CD8-positive, alpha-beta memory T cell (primary cell): ENCODE measurements at places on chromosomes 12 and 14. TPM values are rescaled to one million over a fixed set of nuclear protein-coding genes. Genes with fewer than 3 reads are reported as not detected.
A peak's percentile ranks its signal among the peaks of the same experiment; 100 is the strongest.

DNA sequence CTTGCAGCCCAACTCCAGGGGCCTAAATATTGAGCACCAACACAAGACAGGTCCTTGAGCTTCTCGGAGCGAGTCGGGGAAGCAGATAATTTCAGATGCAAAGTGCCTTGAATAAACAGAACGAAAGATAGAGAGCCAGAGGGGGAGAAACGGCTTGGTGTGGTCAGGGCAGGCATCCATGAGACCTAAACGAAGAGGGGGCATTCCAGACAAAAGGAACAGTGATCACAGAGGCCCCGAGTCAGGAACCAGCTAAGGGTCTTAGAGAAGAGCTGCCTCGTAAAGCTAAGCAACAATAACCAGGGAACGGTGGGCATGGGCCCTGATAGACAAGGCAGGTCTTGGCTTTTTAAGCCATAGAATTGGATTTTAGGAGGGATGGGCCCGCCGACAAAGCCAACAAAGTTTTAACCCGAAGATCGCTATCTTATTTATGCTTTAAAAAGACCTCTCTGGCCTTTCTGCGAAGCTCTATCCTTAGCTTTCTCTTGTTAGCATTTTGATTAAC lies 421 bp upstream of the ACADS start:
- peak overlapping the region; percentile 20 for H3K27ac ChIP-seq
- peaks cover 6% of the 10 kb centered on the region for H3K36me3 ChIP-seq
- H3K4me1 ChIP-seq, result peaks cover 16% of the 10 kb centered on the region
- no peaks in the 10 kb centered on the region for H3K27me3 ChIP-seq
- H3K4me3 ChIP-seq, result peak overlapping the region; percentile 76

The NGB gene
- total RNA-seq, result not detected

- H3K36me3 ChIP-seq, result no peaks in the 10 kb centered on the region
- no peak overlapping the region for H3K4me3 ChIP-seq
- no peaks in the 10 kb centered on the region for H3K4me1 ChIP-seq
- H3K27ac ChIP-seq, result no peak overlapping the region
These were observed 282.7 kb upstream of the SFSWAP start for GRCh38 chr12:131428091-131428685.

The SLC6A15 gene
- total RNA-seq, result not detected

GRCh38 chr14:89618811-89619551 lies 201.9 kb upstream of the FOXN3 start:
- no peaks in the 10 kb centered on the region for H3K36me3 ChIP-seq
- H3K27me3 ChIP-seq, result no peaks in the 10 kb centered on the region

- peaks cover 21% of the 10 kb centered on the region for H3K4me1 ChIP-seq
- H3K27me3 ChIP-seq, result no peaks in the 10 kb centered on the region
These were observed 11.5 kb downstream of the SLC38A2 start for GRCh38 chr12:46360908-46361666.

DNA sequence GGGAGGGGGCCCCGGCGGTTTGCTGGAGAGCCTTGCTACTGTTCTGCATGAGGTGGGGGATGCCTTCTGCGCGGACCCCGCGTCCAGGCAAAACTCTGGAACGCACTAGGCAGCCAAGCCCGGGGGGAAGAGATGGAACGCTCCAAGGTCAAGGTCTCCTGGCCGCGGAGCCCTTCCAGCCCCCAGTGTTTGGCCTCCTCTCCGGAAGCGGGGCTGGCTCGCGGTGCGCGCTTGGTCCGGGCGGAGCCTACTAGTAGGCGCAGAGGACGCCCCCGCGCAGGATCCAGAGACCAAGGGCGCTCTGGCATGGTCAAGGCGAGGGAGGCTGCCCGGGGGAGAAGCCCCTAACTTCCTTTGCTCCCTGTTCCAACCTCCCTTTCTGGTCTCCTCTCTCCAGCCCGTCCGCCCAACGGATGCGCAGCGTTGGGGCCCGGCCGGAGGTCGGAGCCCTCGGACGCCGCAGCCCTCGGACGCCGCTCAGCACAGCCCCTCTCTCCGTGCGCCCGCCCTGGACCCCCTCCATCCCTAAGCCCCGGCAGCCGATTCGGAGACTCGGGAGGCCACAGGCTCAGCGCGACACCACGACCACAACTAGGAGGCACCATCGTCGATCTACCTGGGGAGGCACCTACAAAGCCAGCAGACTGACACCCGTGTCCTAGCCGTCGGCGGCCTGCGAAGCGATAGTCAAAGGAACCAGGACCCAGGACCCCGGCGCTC lies 669 bp upstream of the KCNK13 start:
- no peaks in the 10 kb centered on the region for H3K4me1 ChIP-seq
- H3K27ac ChIP-seq, result no peak overlapping the region
- H3K4me3 ChIP-seq, result peak overlapping the region; percentile 5
- H3K27me3 ChIP-seq, result peaks cover 9% of the 10 kb centered on the region
- H3K36me3 ChIP-seq, result no peaks in the 10 kb centered on the region
- no peak for DNase-seq

- no peak for DNase-seq
- H3K27ac ChIP-seq, result no peak overlapping the region
- H3K4me1 ChIP-seq, result no peaks in the 10 kb centered on the region
- H3K4me3 ChIP-seq, result no peak overlapping the region
- H3K36me3 ChIP-seq, result no peaks in the 10 kb centered on the region
These were observed 104.1 kb upstream of the PPP4R3A start for GRCh38 chr14:91614187-91614586.

GRCh38 chr12:20194171-20194570 lies 174.2 kb upstream of the PDE3A start:
- no peak for DNase-seq
- no peaks in the 10 kb centered on the region for H3K27me3 ChIP-seq
- no peak overlapping the region for H3K27ac ChIP-seq
- H3K36me3 ChIP-seq, result no peaks in the 10 kb centered on the region
- no peak overlapping the region for H3K4me3 ChIP-seq

- H3K27ac ChIP-seq, result no peak overlapping the region
- DNase-seq, result no peak
- no peaks in the 10 kb centered on the region for H3K27me3 ChIP-seq
- peaks cover 52% of the 10 kb centered on the region for H3K36me3 ChIP-seq
These were observed 16.1 kb downstream of the BIN2 start for GRCh38 chr12:51307655-51308593.

GRCh38 chr12:121575952-121576625 lies 4.7 kb downstream of the KDM2B start:
- no peaks in the 10 kb centered on the region for H3K27me3 ChIP-seq
- no peak for DNase-seq
- H3K4me1 ChIP-seq, result peaks cover 16% of the 10 kb centered on the region
- peaks cover 10% of the 10 kb centered on the region for H3K36me3 ChIP-seq
- no peak overlapping the region for H3K27ac ChIP-seq
